ENCODE measurements at places on chromosomes 1 and 21.
A peak's percentile ranks its signal among the peaks of the same experiment; 100 is the strongest.

- DNase-seq = no peak
Observed at GRCh38 chr1:235881930-235882700, 15.4 kb upstream of the LYST start.

- DNase-seq = no peak
Observed at GRCh38 chr1:212007886-212008285, 27.5 kb downstream of the INTS7 start.

DNA sequence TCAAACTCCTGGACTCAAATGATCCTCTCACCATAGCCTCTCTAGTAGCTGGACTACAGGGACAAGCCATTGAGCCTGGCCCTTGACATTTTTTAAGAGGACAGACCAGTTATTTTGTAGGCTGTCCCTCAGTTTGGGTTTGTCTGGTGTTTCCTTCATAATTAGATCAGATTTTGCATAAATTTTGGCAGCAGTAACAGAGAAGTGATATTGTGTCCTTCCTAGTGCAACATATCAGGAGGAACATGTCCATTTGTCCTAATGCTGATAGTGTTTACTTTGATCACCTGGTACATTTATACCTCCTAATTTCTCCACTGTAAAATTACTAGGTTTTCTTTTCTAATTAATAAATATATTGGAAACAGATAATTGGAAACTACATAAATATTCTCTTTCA is 5.9 kb upstream of the NID1 start:
- DNase-seq = no peak

- no peak for DNase-seq
Observed at GRCh38 chr1:151287767-151288500, 5.8 kb downstream of the ZNF687 start.

GRCh38 chr1:151494741-151495281 is 16.4 kb upstream of the CGN start:
- DNase-seq = peak; percentile 11

DNA sequence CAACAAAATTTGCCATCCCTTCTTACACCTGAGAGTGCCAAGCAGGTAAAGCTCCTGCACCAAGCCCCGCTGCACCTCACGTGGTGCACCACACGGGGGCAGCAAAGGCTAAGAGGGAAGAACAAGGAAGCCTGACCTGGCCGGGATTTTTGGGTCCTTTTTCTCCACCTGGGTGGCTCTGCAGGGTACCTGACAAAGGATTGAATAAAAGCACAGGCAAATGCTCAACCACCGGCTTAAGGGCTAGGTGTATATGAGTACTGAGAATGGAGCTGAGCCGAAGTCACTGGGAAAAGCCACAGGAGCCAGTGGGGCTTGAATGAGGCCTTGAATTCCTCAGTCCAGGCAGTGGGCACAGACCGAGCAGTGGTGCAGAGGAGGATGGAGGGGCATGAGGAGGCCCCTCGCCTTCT is 36.4 kb downstream of the ZNF697 start:
- peak; percentile 50 for DNase-seq

- DNase-seq = no peak
Observed at GRCh38 chr1:165747632-165748447, 20.8 kb downstream of the TMCO1 start.

- DNase-seq = no peak
Observed at GRCh38 chr1:209106237-209106741, 477.2 kb upstream of the CAMK1G start.

DNA sequence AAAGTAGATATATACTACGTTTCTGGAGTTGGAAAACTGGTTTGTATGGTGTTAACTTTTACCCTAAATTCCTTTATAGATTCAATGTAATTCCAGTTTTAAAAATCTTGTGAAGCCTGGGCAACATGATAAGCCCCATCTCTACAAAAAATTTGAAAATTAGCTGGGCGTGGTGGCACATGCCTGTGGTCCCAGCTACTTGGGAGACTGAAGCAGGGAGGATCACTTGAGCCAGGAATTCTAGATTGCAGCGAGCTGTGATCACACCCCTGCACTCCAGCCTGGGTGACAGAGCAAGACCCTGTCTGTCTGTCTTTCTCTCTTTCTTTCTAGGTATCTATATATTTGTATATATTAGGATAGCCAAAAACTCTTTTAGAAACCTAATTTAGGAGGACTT is 141.9 kb downstream of the CLEC20A start:
- no peak for DNase-seq

GRCh38 chr1:34057347-34058130 is 107.5 kb downstream of the CSMD2 start:
- no peak for DNase-seq

DNA sequence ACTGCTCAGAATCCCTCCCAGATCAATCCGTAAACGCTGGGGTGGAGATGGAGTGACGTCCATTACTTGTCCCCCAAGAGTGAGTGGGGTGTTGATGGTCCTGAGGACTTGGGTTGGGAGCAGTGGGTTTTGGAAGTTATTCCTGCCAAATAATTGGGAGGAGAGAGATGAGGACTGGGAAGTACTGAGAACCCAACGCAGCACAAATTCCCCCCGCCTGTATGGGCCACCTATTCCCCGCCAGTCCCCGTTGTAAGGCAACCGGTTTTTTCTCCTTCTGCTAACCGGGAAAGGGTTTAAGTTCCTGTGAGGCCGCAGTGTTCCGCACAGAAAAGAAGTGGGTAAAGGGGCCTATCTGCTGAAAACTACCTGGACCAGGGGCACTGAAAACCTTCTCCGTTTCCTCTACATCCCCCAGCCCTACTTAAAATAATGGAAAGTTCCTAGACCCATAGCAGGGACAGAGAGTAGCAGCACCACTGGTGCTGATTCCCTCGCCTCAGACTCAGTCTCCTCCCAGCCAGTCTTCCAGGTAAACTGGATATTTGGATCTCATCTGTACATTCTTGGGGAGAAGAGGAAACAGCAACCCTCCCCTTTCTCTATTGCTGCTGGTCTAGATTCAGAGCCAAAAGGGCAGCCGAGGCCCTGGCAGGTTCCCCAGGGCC is 738 bp downstream of the LURAP1 start:
- DNase-seq = no peak

DNA sequence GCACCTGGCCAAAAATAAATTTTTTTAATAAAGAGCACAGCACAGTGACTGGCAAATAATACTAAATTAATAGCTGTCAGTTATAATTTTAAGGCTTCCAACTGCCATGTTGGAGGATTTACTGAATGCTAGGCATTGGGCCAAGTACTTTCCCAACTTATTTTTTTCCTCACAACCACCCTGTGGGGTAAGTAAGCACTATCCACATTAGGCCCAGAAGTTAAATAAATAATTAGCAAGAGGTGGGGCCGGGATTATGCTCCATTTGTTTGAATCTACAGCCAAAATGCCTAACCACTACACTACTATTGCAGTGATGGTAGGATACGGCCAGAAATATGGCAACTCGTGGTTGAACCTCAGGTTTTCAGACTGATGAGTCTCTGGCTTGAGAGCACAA is 4.6 kb upstream of the TRNAU1AP start:
- no peak for DNase-seq

- no peak for DNase-seq
Observed at GRCh38 chr21:34576041-34576511, 38.8 kb downstream of the RCAN1 start.

DNA sequence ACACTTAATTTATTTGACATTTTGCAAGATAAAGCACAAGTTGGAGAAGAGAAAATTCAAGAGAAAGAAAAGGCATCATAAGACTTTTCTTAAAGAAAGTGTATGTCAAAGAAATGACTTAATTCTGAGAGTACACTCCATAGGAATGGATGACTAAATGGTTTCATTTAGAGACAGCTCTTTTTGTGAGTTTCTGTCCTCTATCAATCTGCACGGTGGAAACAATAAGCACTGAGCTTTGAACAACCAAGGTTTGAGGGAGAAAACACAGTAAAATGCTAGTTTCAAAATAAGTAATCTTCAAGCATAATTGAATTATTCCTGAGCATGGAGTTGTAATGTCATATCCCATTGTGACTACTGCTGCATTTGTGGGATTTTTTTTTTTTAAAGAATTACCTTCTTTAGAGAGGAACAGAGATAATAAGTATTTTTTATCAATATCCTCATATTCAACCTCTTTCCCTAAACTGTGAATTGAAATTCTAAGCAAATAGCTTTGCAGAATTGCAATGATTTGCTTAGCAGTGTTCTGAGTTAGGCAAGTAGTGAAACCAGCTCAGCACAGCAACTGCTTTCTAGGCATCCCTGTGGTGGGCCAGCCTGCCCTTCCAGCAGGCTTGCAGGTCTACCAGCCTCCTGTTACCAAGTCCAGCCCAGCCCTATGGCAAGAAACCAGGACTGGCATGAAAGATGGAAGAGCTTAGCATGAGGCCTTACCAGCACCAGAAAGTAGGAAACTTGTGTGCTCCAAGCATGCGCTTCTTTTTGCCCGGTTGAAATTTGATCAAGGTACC is 38.2 kb downstream of the KCNJ6 start:
- no peak for DNase-seq

- DNase-seq = peak; percentile 12
Observed at GRCh38 chr1:23424293-23425192, at the start of gene TCEA3. Gene TCEA3 (minus strand): TSS chr1:23424748. CDS start chr1:23424633, 115 bp downstream.

GRCh38 chr1:165080253-165080896 is 276.1 kb downstream of the LMX1A start:
- DNase-seq = no peak

GRCh38 chr1:226681652-226682493 is 57.2 kb downstream of the ITPKB start:
- no peak for DNase-seq

Measured in stimulated activated CD4-positive, alpha-beta T cell treated with anti-CD3 and anti-CD28 coated beads, Interleukin-4, amount 100 ng/mL, for 24 hours (primary cell).